NCI-H524 (cell line): ENCODE measurements at places on chromosomes 7 and 10.

- DNase-seq, result no peak
These were observed 1.3 kb upstream of the APBB1IP start for GRCh38 chr10:26436848-26437247.

GRCh38 chr7:35988105-35988504, 164.9 kb upstream of the EEPD1 start:
- no peak for DNase-seq

DNA sequence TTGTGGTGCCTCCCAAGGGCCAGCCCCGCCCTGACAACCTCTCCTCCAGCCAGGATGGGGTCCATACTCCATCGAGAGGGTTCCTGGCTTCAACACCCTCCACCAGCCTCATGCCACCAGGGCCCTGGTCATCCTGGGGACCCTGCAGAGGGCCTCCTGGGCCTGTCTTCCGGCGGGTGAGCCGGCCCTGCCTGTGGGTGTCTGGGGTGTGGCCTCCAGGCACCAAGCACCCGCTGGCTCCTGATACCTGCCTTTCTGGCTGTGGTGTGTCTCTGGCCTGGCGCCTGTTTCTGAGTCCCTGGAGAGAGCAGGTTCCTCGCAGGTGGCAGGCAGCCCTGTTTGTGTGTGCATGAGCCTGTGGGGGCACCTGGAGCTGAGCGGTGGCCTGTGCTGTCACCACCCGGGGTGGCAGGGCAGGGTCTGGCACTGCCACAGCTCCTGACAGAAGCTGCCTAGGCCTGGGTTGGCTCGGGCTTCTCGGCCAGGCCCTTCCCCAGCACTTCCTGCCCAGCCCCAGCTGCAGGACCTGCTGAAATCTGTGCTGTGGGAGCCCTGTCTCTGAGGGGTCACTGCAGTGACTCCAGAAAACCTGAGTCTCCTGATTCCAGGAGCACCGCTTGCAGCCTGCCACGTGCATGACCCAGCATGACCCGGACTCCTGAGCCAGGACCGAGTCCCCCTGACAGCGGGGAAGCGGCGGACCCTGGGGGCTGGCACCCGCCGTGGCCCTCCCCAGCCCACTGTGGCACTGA, 18.4 kb downstream of the ADAM8 start:
- DNase-seq, result no peak

GRCh38 chr10:116084161-116084560, 188.8 kb downstream of the GFRA1 start:
- no peak for DNase-seq

- DNase-seq, result no peak
These were observed 1.3 kb upstream of the MUC12 start for GRCh38 chr7:100968031-100968430.
